Skeletal muscle tissue (tissue), 5 donors: ENCODE measurements at places on chromosomes 11 and 22. TPM values are rescaled to one million over a fixed set of nuclear protein-coding genes. Genes with fewer than 3 reads are reported as not detected.

The LRRC10B gene
- not detected for total RNA-seq

The C11orf21 gene
- 1.6 TPM for total RNA-seq

The C11orf97 gene
- not detected for total RNA-seq

The IGSF9B gene
- 4.7 TPM for total RNA-seq

The ACR gene
- 0.52 TPM for total RNA-seq

The OR6A2 gene
- total RNA-seq, result under 0.01 TPM

The NRGN gene
- total RNA-seq, result not detected

The XKR3 gene
- not detected for total RNA-seq

The UCP3 gene
- 1.6 TPM for total RNA-seq

The ACCSL gene
- total RNA-seq, result not detected

The INS gene
- not detected for total RNA-seq

The ADAMTS15 gene
- 15.7 TPM for total RNA-seq

The NNMT gene
- 87.2 TPM for total RNA-seq

The USH1C gene
- total RNA-seq, result not detected

The CCDC73 gene
- total RNA-seq, result not detected

The GLB1L2 gene
- 1.0 TPM for total RNA-seq

The OR4C13 gene
- total RNA-seq, result not detected

The MS4A3 gene
- total RNA-seq, result 6.8 TPM

The OR52H1 gene
- 0.52 TPM for total RNA-seq

The B3GAT1 gene
- under 0.01 TPM for total RNA-seq

The CRYBB2 gene
- total RNA-seq, result not detected

The NRXN2 gene
- 9.4 TPM for total RNA-seq

The JHY gene
- 1.6 TPM for total RNA-seq

The MMP1 gene
- total RNA-seq, result 0.52 TPM

The OR8K3 gene
- total RNA-seq, result not detected

The C11orf52 gene
- total RNA-seq, result 0.52 TPM

The PDE2A gene
- total RNA-seq, result 12.0 TPM

The LRRC74B gene
- not detected for total RNA-seq

The APOBEC3H gene
- not detected for total RNA-seq

The SLC16A8 gene
- total RNA-seq, result 1.0 TPM

The MRGPRX3 gene
- total RNA-seq, result not detected

The OR2AG1 gene
- total RNA-seq, result not detected

The H19 gene
- 27,241 TPM for total RNA-seq

The SLC25A18 gene
- total RNA-seq, result not detected

The MISFA gene
- not detected for total RNA-seq

The FGF3 gene
- total RNA-seq, result not detected

The LRRC56 gene
- total RNA-seq, result under 0.01 TPM

The GGT5 gene
- total RNA-seq, result 2.1 TPM

The OR56A3 gene
- not detected for total RNA-seq

The SLC37A4 gene
- 6.8 TPM for total RNA-seq

The HMOX1 gene
- total RNA-seq, result 14.6 TPM

The MUC6 gene
- total RNA-seq, result not detected

The PRR33 gene
- 1.0 TPM for total RNA-seq

The CD44 gene
- 133 TPM for total RNA-seq

The SLC25A17 gene
- 12.5 TPM for total RNA-seq

The C11orf87 gene
- total RNA-seq, result 0.52 TPM

The DEPDC7 gene
- 9.9 TPM for total RNA-seq

The UBQLNL gene
- total RNA-seq, result under 0.01 TPM

The TRIM51 gene
- total RNA-seq, result not detected

The ALDH3B1 gene
- 2.6 TPM for total RNA-seq
